Stimulated activated naive CD8-positive, alpha-beta T cell treated with anti-CD3 and anti-CD28 coated beads, Interleukin-15, Interleukin-2, amounts not matched to agents 100 U/mL and 50 U/mL, for 24 hours (primary cell): ENCODE measurements at places on chromosomes 6 and 20.
A peak's percentile ranks its signal among the peaks of the same experiment; 100 is the strongest.

DNA sequence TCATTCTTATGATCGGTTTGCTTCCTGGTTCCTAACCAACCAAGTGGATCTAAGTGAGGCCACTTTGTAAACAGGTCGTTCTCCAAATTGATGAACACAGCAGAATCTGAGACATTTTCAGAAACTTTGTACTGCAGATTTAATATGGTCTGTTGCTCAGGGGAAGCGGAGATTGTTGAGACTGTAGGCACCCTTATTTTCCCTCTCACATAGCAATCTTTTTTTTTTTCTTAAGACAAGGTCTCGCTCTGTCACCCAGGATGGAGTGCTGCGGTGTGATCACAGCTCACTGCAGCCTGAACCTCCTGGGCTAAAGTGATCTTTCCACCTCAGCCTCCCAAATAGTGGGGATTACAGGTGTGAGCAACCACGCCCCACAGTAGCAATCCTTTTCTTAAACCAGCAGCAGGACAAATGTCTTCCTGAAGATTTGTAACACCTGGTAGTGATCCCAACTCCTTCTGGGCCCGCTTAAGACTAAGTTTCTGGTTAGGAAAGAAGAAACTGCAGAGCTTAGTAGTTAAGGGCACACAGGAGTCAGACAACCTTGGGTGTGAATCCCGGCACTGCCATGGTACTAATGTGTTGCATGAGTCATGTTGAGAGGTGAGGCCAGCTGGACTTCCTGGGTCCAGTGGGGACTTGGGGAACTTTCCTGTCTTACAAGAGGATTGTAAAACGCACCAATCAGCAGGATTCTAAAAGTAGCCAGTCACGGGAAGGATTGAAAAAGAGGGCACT, 48.4 kb upstream of the EZR start:
- no peak for DNase-seq

DNA sequence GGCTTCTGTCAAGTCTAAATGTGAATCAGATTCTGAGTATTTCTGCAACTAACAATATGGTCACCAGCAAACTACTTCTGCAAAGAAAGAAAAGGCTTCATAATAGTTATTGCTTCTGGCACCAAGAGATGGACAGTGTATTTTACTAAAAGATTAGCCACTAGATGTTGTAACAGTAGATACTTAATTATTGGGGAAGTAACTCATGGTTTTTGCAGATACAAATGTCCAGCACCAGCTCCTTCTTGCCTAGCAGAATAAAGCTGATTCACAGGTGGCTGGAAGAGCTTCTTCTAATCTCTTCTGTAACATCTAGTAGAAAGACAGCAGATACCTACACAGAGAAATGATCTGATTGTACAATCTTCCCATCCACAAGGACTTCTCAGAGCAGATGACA, 21.2 kb downstream of the ATXN1 start:
- no peak for DNase-seq

GRCh38 chr6:134267917-134268361, 50.0 kb downstream of the SGK1 start:
- DNase-seq: no peak

DNA sequence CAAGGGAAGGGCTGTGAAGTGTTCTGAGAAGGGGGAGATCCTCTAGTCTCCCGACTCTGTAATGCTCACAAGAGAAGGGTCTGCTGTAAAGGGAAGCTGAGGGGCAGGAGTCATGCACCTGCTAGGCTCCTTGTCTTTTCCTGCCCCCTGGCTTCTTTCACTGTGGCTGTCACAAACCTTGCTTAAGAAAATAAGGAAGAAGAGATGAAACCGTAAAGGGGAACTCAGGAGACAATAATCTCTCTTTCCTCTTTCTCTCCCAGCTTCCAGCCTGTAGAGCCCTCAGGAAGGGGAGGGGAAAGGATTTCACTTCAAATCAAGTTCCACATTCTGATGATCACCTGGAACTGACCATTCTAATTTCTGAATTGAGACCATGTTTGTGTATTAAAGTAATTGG, 26.3 kb downstream of the SLC13A3 start:
- no peak for DNase-seq

GRCh38 chr6:39051399-39052122, 3.0 kb downstream of the GLP1R start:
- DNase-seq: no peak

DNA sequence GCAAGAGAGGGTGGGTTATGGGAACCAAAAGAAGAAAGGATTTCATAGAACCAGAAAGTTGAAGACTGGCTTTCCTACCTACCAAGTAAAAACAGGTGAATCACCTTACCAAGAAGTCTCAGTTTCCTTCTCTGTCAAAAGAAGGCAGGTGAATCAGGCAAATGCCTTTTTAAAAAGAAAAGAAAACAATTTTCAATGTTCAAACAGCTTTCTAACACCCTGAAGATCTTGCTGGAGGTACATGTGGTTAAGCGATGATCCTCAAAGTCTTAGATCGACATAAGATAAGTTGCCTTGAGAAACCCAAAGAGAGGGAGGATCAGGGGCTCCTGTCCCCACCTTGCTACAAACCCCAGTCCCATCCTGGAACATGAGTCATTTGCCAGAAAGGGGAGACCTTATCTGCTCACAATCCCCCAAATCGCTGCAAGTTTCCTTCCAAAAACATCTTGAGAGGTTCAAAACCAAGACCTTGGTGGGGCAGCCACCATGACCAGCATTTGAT, 71.6 kb downstream of the NFATC2 start:
- DNase-seq: no peak

- DNase-seq: no peak
Measured at GRCh38 chr6:57127763-57128162, 37.8 kb downstream of the ZNF451 start.

- DNase-seq: peak; percentile 69
Measured at GRCh38 chr20:23889775-23890187, 10.2 kb upstream of the CST5 start.

- DNase-seq: no peak
Measured at GRCh38 chr6:50849796-50850180, 31.1 kb downstream of the TFAP2B start.

- DNase-seq: peak; percentile 29
Measured at GRCh38 chr6:37103169-37104039, 66.5 kb upstream of the PIM1 start.

GRCh38 chr6:57255451-57256169, 33.5 kb upstream of the RAB23 start:
- DNase-seq: no peak

GRCh38 chr20:59316911-59317731, 16.7 kb downstream of the EDN3 start:
- no peak for DNase-seq

DNA sequence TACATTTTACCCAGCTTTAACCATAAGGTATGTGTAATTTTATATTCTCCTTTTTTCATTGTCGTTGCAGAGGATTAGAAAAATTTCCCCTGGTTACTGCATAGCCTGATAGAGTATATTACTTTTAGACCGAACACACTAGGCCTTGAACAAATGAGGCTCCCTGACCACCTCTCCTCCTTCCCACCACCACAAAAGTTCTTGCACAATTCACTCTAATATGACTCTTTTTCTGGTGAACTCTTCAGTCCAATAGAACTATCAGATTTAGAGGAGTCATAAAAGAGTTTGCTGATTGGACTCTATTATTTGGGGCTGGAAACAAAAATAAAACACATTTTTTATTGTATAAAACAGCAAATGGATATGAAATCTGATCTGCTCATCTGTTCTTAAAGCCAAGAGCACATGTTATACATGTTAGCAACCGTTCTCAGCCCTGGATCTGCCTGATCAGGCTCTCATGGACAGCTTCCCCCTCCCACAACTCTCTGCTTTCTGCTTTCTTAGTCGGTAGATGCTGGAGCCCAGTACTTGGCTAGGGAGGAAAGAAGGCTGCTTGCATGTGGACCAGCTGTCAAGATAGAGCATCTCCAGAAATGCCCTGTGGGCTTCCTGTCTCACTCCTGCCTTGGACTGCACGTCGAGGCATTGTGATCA, 83.5 kb downstream of the CD164 start:
- DNase-seq: no peak

GRCh38 chr6:168232062-168232461, 87.5 kb downstream of the DACT2 start:
- no peak for DNase-seq

DNA sequence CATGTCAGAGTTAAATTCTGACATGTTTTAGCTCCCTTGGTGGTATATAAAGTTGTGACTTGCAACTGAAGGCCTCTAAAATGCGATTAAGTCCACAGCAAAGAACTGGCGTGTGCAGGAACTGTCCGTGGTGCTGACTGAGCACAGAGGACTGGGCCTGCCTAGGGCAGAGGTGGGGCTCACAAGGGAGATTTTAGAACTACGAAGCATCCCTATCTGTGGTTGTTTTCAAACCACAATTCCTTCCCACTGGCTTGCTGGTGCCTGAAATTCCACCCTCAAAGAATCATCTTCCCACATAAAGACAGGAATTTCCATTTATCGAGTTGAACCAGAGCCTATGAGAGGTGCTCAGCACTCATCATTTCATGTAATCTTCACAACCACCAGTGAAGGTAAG, 30.1 kb downstream of the RIMS4 start:
- DNase-seq: peak; percentile 50

DNA sequence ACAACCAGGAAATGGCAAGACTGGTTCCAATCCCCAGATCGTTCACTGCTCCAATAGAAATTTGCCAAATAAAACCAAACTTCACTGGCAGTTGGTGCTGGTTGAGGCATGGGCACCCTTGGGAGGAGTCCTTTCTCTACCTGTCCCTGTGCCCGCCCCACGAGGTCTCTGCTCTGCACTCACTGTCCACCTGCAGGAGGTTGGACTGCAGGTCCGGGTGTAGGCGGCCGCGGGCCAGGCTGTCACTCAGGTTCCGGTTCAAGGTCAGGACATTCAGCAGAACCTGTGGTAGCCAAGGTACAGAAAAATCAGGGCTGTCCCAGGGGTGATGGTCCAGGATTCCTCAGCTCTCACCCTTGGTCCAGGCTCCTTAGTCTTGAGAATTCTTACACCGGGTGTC, 22.9 kb downstream of the GGT7 start:
- no peak for DNase-seq

- no peak for DNase-seq
Measured at GRCh38 chr6:22457996-22458395, 111.4 kb upstream of the HDGFL1 start.

GRCh38 chr6:79193971-79194370, 40.5 kb downstream of the HMGN3 start:
- DNase-seq: no peak

DNA sequence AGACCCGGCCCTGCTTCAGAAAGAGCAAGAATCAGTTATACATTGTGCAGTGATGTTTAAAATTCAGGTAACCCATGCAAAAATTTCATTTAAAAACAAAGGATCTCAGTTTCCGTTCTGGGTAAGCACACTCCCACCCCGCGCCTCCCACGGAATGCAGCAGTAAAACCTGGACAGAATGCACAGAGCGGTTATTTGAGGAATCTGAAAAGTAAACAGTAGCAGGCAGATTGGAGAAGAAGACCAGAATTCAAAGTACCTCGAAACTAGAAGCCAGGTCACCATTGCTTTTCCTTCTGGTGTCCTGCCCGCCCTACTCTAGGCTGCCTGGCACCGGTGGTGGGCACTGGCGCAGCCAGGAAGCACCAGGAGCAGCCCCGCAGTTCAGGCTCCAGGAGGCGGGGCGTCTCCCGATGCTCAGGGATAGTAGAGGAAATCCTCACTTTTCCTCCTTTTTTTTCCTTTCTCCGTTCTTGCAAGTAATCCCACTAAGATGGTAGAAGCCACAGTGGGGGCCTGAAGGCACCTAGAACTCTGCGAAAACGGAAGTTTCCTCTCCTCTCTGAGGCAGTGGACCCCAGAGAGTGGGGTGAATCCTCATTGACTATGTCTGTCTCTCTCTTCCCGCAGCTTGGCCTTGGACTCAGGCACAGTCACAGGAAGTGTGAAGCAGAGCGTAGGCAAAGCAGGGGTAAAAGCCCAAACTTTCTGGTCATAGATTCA, 28.3 kb downstream of the METTL24 start:
- DNase-seq: no peak

- DNase-seq: no peak
Measured at GRCh38 chr20:39717936-39718335, 755.8 kb downstream of the DHX35 start.

- DNase-seq: no peak
Measured at GRCh38 chr20:61048302-61048701, 203.8 kb upstream of the CDH4 start.

- no peak for DNase-seq
Measured at GRCh38 chr20:7420345-7420744, 519.9 kb downstream of the HAO1 start.

DNA sequence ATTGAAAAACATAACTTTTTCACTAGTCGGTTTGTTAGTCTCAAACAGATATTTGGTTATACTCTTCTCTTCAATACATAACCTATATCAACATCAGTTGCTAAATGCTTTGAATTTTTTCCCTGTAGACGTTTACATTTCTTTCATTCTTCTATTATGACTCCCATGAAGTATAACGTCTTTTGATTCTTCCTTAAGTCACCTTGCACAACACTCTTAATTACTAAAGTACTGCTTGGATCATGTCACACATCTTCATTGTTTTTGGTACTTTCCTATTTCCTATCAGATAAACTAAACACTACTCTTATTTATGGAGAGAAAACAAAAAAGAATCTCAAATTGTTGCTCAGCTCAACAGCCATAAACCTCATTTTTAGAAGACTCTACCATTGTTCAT, 23.0 kb upstream of the BMP5 start:
- DNase-seq: no peak
